ENCODE measurements at places on chromosomes 3 and 15.

- DNase-seq: no peak
These were observed 152.5 kb downstream of the FOXP1 start for GRCh38 chr3:71430941-71431552.

GRCh38 chr15:69265347-69265955, 33.3 kb upstream of the PAQR5 start:
- peak; percentile 30 for DNase-seq

GRCh38 chr15:94586099-94586498, 354.7 kb downstream of the MCTP2 start:
- DNase-seq: no peak

DNA sequence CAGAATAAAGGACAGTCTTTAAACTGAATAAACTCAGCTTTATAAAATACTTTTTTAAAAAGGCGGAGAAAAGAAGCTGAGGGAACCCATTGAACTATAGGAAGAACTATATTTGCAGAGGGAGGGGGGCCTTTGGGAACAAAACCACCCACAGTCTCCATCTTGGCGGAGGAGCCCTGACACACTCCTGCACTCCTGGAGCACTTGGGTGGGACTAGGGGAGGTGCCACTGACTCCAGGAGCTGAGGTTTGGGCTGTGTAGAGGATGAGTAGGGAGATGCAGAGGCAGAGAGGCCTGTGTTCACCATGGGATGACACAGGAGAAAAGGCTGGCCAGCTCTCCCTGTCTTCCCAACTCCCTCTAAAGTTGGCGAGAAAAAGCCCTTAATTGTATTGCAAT, 35.8 kb downstream of the IFT122 start:
- no peak for DNase-seq

GRCh38 chr3:71466483-71466882, 117.0 kb downstream of the FOXP1 start:
- no peak for DNase-seq

DNA sequence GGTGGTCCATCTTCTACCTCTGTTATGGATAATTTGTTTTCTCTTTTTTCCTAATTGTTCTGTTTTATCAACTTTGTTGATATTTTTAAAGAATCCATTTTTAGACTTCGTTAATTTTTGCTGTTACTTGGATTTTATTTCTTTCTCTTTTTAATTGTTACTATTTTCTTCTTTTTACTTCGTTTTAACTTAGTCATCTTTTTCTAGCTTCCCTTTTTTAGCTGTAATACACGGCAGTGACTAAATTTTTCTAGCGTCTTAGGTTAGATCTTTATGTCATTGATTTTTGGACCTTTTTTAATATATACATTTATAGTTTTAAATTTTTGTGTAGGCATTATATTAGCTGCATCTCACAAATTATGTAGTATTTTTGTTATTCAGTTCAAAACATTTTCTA, 33.1 kb downstream of the ARIH2 start:
- DNase-seq: no peak

DNA sequence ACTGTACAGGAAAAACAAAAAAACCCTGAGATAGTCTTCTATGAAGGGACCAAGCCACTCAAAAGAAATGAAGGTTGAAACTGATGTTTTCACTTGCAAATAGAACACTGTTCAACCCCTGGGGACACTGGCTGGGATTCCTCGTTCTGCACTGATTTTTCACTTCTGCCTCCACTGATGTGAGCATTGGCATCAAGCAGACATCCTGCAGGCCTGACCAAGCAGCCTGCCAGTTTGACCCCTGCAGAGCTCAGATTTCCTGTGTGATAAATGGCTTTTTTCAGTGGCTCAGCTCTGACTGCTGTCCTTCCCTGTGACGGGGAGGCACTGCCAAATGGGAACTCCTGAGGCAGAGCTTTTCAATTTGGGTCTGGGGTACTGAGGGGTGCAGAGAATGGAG, 50.0 kb downstream of the RASGRP1 start:
- DNase-seq: no peak

- no peak for DNase-seq
These were observed 75.8 kb downstream of the FAIM start for GRCh38 chr3:138684396-138684795.

GRCh38 chr3:40313975-40314860, 4.7 kb downstream of the EIF1B start:
- DNase-seq: peak; percentile 92

GRCh38 chr15:54917312-54917711, 279.4 kb downstream of the RSL24D1 start:
- no peak for DNase-seq

GRCh38 chr3:153355559-153355958, 193.5 kb downstream of the RAP2B start:
- no peak for DNase-seq

- no peak for DNase-seq
These were observed 17.2 kb downstream of the CCDC33 start for GRCh38 chr15:74253211-74253921.

- DNase-seq: peak; percentile 11
These were observed 226.2 kb downstream of the PDCD6IP start for GRCh38 chr3:34024447-34025240.

DNA sequence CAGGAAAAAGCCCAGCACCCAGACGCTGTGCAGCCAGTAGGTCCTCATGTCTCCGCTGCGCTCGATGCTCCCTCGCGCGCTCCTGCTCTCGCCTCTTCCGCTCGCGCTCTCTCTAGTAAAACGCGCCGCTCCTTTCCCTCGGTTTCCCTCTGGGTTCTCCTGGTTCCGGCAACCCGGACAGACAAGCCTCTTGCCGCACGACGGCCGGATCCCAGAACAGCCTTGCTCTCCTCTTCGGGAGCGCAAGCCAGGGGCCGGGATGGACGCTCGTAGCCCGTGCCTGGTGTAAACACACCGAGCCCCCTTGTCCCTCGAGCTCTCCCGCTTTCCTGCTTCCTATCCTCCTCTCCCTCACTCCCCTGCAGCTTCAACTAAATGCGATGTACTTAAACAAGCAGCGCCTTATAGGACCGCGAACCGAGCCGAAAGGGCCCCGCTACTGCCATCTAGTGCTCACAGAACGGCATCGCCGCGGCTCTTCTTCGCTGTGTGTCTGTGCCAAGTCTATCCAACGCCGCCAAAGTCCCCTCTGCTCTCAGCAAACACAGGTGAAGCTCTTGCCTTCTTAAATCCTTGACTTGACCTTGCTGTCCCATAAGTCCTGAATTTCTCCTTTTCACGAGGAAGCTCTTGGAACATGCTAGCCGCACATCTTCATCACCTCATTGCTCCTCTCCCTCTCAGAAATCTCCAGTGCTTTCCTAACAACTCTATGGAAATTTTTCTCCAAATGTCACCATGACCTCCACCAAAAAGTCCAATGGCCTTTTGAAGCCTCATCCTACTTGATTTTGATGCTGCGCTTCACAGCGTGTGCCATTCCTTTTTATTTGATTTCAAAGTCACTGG, 1037.2 kb downstream of the IGSF11 start:
- peak; percentile 79 for DNase-seq

DNA sequence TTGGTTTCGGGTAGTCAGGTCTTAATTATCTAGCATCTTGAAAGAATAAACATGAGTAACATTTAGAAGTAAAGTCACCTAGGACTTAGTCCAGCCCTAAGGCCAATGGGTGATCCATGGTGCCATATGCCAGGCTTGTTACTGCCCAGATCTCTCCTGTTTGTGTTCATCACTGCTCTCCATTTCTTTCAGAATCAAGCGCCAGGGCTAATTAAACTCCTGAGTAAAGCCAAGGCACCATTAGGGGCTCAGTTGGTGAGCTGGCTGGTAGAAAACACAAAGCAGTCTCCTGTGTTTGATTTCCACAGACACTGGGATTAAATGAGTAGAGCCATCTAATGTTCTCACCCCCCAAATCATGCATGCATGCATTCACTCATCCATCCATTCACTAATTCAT, 11.3 kb downstream of the CYP19A1 start:
- no peak for DNase-seq

DNA sequence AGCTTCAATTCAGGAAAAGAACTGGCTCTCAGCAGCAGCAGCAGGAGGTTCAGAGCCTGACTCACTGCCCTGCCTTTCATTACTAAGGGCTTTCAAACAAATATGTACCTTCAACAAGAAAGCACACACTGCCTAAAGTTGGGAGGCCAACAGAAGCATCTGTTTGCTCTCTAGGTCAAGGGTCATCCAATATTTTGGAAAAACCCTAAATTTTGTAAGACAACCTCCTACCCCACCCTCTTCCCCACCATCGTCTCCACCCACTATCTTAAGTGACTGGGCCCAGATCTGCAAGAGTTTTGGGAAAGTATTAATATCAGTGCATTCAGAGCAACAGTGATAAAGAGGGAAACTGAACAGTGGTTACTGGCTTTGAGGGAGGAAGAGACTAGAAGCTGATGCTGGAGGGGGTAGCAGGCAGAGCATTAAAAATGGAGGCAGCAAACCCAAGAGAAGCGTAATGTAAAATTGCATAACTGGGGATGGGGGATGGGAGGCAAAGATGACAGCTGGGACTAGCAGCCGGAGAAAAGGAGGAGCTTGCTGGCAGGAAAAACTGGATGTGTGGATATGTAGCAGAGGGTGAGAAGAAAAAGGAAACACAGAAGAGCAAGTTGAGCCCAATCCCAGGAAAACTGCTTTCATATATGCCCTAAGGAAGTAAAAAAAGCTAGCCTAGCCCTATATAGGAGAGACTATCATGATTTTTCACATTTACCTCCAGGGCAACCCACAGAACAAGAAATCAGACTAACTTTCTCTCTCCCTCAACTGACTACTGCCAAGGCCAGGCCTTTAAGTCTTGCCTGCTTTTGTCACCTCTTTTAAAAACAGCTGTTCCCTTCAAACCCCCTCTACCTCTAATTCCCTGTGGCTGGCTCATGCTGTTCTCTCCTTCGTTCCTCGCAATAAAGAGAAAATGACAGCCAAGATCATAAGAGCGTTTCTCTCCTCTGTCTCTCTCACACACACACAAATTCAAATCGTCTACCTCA, 31.4 kb downstream of the NPTN start:
- peak; percentile 65 for DNase-seq

- no peak for DNase-seq
These were observed 2.3 kb upstream of the EDEM1 start for GRCh38 chr3:5185093-5185673.

GRCh38 chr15:76061700-76062099, 1.9 kb downstream of the TMEM266 start:
- DNase-seq: no peak

DNA sequence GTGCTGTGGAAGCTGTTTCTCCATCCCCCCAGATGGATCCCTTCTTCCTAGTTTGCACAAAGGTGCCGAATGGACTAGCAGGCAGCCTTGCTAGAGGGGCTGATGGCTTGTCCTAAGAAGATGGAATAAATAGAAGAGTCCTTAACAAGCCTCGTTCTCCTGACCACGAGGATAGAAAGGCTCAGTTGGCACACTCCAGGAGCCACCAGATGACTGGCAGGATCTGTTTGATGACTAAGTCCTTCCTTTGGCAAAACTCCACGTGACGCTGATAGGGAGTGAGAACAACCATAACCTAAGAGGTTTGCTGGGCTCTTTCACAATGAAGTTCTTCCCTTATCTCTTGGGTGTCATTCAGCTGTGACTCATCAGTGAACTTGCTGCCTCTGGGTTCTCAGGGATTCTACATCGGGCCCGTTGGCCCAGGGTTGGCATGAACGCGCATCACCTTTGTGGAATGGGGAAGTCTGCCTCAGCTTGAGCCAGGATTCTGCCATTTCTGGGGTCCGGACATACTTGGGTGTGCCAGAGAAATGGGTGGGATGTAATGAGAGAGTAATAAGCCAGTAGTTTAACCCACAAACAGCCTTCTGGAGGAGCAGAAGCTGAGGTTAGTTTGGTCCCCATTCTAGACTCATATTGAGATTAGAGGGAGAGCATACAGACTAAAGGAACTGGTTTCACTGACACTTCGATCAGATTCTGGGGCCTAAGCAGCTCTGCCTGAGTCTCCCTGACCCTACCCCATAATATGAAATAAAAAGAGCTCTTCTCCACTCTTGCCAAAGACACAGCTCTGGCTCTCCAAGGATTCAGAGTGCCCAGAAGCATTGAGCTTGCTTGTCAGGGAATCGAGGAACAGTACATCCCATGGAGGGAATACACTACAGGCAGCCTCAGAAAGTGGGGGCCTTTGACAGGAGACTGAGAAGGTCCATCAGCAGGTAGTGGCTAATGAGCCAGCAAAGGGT, 2.0 kb upstream of the MELTF start:
- peak; percentile 99 for DNase-seq

GRCh38 chr3:13371100-13372075, 48.7 kb downstream of the NUP210 start:
- no peak for DNase-seq

GRCh38 chr3:34203386-34203785, 405.0 kb downstream of the PDCD6IP start:
- no peak for DNase-seq

DNA sequence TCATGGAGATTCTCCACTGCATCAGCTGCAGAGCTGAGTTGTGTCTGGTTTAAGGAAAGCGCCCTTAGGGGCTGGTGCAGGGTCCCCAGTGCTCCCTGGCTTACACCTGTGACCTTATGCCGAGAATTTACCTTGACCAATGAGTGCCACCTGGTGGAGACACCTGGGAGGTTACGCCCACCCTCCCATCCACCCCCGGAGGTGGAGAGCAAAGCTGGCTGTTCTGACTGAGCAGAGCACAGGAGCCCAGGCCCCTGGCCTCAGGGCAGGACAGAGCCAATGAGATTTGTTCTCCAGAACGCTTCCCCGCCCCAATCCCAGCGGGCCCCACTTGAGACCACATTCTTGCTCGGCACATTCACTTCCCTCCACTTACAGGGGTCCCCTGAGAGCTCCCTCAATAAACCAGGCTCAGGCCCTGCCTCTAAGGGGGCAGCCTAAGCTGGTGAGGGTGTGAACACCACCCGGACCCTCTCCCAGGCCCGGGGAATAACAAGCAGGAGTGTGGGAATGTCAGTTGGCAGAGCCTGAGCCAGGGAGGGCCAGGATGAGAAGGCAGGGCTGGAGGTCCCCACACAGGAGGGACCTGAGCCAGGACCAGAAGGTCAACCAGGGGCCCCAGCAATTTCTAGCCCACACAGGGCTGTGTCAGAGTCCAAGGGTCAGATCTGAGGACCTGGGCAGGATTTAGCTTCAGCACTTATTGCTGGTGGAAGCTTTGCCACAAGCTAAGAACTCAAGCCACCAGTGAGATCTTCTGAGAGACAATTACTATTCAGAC, 117.1 kb downstream of the TPRA1 start:
- no peak for DNase-seq

DNA sequence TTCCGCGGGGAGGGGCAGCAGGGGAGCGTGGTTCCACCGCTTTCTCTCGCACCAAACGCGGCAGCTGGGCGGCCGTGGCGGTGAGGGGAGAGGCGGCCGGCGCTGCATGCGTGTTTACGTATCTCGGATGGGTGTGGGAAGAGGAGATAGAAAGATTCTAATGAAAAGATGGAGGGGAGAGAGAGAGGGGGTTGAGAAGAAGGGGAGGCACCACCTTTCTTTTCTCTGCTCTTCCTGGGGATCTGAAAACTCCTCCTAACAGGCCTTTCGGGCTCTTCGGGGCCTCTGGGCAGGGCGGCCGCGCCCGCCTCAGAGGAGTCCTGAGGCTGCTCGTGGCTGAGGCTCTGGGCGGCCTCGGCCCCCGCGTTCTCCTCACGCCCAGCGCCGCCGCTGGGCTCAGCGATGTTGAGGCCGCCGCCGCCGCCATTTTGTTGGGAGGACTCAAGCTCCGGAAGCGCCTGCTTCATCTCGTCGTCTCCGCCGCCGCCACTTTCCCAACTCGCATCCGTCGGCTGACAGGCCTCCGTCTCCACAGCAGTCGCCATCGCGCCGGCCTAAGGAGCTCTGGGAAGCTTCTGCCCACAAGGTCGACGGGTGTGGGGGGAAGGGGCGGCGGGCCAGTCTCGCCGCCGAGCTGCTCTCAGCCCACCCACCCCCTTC, 473 bp downstream of the TASOR start:
- DNase-seq: peak; percentile 68
